Renal pelvis (tissue), 12 donors: ENCODE measurements at places on chromosomes 5 and 9. TPM values are rescaled to one million over a fixed set of nuclear protein-coding genes. Genes with fewer than 3 reads are reported as not detected.

HBEGF gene
- 9.1 TPM for polyA plus RNA-seq

OR13C3 gene
- polyA plus RNA-seq, result not detected

MCIDAS gene
- polyA plus RNA-seq, result 1.4 TPM

TRIM7 gene
- polyA plus RNA-seq, result 0.42 TPM

SLC6A7 gene
- 0.17 TPM for polyA plus RNA-seq

ADRB2 gene
- polyA plus RNA-seq, result 0.40 TPM

HIGD2A gene
- 104 TPM for polyA plus RNA-seq

FAM200C gene
- polyA plus RNA-seq, result 13.1 TPM

MUSK gene
- polyA plus RNA-seq, result 0.04 TPM

FOXI1 gene
- 5.8 TPM for polyA plus RNA-seq

ATOX1 gene
- 117 TPM for polyA plus RNA-seq

CLIC3 gene
- polyA plus RNA-seq, result 0.57 TPM

SPACA9 gene
- 10.8 TPM for polyA plus RNA-seq

DNA sequence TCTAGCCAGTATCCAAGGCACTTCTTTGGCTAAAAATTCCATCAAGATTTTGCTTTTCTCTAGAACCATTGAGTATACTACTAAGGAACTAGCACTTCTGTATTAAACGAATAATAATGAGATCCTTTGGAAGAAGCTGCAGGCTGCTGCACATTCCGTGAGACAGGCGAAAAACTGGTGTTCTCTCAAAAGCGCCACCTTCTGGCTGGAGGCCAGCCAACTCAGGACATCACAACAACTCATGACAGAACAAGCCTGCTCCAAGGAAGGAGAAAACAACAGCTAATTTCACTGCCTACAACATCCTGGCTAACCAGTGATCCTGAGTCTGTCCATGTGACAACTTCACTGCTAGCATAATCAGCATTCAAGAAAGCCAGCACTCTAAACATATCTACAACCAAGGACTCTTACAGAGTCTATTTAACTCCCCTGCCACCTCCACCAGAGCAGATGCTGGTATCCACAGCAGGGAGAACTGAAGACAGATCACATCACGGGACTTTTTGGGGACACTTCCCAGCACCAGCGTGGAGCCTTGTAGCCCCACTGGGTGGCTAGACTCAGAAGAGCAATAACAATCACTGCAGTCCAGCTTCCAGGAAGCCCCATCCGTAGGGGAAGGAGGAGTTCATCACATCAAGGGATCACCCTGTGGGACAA lies 150.5 kb downstream of the YTHDC2 start:
- DNase-seq, result peak; percentile 16

DNA sequence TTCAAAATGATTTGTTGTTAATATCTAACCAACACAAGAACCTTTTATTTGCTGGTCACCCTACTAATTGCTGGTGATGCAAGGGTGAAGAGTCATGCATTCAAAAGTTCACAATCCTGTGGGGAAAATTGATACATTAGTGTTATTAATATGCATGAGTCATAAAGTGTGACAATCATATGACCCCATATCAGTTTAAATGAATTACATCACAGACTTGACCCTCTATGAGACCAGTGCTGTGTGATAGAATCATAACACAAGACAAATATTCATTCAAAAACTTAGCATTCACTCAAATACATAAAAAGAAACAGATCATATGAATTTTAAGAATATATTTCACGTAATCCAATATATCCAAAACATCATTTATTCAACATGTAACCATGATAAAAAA lies 304.6 kb upstream of the CDH12 start:
- DNase-seq, result no peak

DNA sequence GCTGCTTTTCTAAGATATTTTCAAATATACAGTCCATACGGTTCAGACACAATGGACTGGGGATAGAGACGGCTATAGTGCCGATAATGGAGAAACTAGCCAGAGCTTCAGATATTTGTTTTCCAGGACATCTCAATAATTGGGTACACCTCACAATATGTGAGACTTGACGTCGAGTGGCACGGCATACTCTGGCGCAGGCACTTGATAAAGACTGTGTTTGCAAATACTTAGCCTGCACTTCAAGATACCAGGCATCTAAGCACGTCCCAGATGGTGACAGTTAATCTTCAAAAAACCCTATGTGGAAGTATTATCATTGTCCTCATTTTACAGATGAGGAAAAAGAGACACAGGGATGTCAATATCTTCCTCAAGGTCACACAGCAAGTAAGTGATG lies 48.5 kb downstream of the SEMA5A start:
- DNase-seq, result no peak

DNA sequence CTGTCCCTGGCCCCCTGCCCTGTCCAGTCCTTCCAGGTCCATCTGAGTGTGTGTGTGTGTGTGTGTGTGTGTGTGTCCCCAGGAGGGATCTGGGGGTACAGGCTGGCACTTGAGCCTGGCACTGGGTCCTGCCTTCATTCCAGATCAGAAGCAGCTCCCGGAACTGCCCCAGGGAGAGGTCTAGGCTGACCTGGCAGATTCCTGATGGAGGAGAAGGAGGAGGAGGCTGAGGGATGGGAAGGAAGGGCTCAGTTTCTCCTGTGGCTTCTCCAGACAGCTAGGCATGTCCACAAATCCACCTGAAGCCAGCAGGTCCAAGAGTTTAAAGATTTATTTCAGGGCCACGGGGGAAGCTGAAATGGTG lies 328 bp downstream of the NDST1 start:
- DNase-seq, result no peak

- no peak for DNase-seq
Measured at GRCh38 chr5:76790632-76791290, 28.1 kb upstream of the F2RL1 start.

GRCh38 chr5:115941051-115941675 lies 21.1 kb upstream of the LVRN start:
- DNase-seq, result no peak

DNA sequence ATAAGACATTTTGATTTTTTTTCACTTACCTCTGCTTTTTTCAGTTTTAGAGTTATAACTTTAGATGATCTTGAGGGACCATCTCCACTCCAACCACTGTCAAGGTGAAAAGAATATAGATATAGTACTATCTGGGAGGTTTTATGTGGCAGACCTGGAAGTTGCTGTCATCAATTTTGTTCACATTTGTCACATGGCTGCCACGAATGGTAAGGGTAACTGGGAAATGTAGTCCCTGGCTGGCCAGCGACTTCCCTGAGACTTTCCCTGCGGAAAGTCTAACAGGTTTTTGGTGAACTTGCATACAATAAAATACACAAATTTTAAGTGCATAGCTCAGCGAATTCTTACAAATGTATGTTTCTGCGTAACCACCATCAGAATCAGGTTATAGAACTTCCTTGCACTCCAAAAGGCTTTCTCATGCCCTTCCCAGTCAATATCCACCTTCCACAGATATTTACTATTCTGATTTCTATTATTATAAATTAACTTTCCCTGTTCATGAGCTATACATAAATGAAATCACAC lies 121.5 kb downstream of the MAT2B start:
- no peak for DNase-seq

GRCh38 chr5:135835766-135836165 lies 1.3 kb downstream of the SLC25A48 start:
- DNase-seq, result no peak

DNA sequence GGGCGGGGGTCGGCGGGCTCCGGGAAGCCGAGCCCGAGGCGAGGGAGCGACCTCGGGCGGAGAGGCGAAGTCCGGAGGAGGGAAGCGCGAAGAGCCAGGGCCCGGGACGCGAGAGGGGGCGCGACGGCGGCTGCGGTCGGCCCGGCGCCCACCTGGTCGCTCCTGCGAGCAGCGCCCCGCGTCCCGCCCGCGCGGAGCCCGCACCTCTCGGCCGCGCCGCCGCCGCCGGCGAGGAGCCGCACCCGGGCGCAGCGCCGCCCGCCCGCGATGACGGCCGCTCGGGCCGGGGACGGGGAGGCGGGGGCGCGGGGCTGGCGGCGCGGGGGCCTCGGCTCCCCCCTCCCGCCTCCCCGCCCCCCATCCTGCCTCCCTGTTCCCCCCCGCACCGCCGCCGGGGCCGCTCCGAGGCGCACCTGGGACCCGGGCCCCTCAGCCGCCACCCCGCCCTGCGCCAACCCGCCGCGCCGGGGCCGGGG lies 2.6 kb downstream of the NR5A1 start:
- DNase-seq, result no peak

DNA sequence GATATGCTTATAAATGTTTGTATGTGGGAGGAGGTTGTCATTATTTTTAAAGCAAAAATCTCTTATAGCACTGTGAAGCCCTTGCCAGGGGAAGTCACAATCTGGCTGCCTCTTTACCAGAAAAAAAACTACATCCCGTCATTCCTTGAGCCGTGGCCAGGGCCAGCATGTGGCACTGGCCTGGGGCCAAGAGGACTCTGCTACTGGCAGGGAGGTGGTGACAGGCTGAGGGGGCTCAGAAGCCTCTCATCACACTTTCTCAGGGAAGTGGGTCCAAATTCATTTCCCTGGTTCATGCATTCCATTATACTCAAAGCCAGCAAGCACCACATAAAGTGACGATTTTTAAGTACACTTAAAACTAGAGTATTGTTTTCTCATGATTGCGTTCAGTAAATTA lies 457.3 kb downstream of the ZNF608 start:
- no peak for DNase-seq

GRCh38 chr9:99189887-99190596 lies 31.7 kb downstream of the ALG2 start:
- DNase-seq, result peak; percentile 33

DNA sequence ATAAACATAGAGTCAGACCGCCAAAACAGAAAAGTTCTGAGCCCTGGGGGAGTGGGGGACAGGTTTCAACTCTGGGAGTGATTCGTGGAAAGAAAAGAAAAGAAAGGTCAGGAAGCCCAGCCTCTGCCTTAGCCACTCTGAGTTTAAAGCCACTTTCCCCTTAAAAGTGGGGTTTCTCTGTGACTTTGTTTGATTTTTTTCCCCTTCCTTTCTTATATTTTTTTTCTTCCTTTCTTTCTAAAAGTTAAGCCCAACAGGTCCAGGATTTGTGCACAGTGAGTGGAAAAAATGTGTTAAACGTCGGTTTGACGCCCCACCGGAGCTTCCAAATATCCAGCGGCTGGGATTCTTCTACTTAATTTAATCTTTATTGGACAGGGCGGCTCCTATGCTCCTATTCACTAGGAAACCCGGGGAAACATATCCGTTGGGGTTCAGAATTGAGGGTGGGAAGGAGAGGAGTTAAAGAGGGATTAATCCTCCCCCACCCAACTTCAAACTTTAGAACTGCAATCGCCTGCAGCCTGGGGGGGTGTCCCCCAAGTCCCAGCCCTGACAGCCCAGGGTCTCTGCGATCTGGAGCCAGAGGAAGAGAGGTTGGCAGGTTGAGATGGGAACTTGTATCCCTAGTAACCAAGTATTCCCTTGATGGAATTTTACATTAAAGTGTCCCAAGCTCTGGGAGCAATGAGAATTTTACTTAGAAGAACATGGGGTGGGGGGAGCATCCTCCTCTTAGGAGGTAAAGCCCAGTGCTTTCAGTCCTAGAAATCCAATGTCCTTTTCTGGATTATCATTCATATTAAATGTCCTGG lies 6.3 kb downstream of the NR2F1-AS1 start:
- no peak for DNase-seq

DNA sequence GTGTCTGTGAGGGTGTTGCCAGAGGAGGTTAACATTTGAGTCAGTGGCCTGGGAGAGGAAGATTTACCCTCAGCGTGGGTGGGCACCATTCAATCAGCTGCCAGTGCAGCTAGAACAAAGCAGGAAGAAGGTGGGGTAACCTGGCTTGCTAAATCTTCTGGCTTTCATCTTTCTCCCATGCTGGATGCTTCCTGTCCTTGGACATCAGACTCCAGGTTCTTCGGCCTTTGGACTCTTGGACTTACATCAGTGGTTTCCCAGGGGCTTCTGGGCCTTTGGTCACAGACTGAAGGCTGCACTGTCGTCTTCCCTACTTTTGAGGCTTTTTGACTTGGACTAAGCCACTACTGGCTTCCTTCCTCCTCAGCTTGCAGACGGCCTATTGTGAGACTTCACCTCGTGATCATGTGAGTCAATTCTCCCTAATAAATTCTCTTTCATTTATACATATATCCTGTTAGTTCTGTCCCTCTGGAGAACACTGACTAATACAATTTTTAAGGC lies 38.1 kb downstream of the PBX3 start:
- no peak for DNase-seq

DNA sequence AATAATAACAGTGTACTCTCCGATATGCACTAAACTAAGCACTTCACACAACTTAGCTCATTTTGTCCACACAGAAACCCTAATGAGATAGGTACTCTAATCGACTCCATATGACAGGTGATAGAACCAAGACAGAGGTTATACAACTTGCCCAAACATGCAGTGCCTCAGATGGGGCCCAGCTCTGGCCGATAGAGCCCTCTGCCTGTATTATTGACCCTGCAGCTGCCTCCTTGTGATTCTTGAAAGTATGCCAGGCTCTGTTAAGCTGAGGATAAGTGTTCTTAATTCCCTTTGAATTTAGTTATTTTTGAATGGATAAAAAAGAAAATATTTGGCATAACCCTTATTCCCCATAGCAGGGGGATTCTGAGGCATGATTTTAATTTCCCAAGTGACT lies 78.5 kb downstream of the HMHB1 start:
- DNase-seq, result no peak

- DNase-seq, result no peak
Measured at GRCh38 chr5:6649681-6650080, 16.4 kb downstream of the SRD5A1 start.

DNA sequence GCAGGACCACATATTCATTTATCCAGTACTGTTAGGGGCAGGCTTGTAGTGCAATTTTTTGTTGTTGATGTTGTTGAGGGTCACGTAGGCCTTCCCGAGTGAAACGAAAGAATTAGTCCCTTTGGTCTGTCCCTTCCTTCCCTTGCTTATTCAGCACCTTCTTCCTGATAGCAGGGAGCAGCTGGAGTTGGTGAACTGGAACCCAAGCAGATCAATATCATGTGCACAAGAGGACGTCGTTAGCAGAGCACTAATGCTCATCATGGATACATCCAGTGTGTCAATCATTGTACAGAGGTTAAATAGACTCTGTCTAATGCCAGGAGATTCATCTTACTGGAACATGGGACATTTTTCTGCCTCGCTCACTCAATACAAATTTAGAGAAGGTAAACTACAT lies 33.0 kb upstream of the MAP1B start:
- DNase-seq, result no peak

DNA sequence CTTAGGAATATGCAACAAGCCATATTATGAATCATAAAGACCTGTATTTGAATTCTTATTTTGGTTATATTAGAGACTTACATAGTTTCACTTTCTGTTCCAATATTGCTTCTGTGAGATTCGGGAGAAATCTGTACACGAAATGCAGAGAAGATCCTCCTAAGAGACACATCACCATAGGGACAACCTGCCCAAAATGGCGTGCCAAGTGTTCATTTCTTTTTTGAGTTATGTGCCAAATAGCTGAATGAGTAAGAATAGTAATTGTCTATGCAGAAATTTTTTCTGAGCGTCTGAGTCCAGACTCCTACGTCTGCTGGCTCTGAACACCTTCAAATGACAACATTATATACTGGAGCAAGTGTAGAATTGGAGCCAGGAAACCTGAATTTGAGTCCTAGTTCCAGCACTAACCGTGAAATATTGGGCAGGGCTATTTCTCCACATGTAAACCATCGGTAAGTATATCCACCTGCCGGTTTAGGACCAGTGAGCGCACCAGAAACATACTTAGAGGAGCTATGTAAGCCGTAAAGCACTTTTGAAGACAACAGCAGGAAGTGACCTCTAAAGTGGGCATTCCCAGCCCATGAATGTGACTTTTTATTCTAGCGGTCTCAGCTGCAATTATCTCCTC lies 163.9 kb upstream of the DMRT1 start:
- no peak for DNase-seq

GRCh38 chr5:31999470-31999869 lies 174.6 kb downstream of the GOLPH3 start:
- no peak for DNase-seq

GRCh38 chr9:38768351-38768761 lies 48.4 kb upstream of the FAM240B start:
- DNase-seq, result no peak
